Stimulated activated CD4-positive, alpha-beta T cell treated with anti-CD3 and anti-CD28 coated beads, Interleukin-1b, Interleukin-23, amount 100 ng/mL, for 1 hour (primary cell): ENCODE measurements at places on chromosomes 2 and 18.

- no peak for DNase-seq
Measured at GRCh38 chr2:199130501-199130900, 327.2 kb downstream of the SATB2 start.

GRCh38 chr2:167860082-167860481 is 387.3 kb downstream of the STK39 start:
- DNase-seq: no peak

DNA sequence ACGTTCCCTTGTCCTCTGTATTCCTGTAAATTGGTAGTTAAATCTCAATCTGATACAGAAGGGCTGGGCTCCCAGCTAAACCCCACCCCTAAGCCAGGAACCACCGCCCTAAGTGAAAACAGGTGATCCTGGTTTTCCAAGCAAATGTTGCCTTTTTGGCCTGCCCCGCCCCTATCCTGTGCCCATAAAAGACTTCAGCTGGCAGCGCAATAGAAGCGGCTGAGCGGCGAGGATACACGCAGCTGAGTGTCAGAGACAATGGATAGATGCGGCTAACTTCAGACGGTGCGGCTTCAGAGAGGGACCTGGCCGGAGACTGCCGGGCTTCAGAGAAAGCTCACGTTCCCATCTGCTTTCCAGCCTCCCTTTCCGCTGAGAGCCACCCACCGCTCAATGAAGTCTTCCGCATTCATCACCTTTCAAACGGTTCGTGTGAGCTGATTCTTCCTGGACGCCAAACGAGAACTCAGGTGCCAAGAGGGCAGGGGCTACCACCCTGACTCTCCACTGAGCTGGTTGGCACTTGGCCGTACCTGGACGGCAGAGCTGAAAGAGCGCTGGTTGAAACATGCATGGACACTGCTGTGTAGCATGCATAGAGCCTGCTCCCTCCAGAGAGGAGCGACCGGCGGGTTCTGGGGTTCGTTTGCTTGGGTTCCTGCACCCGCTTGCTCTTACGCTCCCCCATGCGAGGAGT is 49.5 kb upstream of the POLE4 start:
- no peak for DNase-seq

DNA sequence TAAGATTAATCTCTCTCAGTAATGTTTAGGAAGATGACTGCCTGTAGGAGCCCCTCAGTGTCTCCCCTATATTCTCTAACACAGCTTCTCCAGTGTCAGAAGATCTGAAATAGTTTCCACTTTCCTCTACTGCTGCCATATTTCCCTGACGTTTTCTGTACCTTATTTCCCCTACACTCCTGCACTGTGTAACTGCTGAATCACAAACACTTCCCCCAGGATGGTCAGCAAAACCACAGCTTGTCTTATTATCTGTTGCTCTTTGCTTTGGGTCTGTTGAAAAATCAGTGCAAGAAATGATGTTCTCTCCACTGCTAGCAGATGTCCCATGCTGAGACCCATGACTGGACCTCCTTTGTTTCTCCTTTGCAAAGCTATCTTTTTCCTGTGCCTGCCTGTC is 441.7 kb downstream of the EPHA4 start:
- no peak for DNase-seq

GRCh38 chr2:49037197-49037596 is 117.1 kb downstream of the FSHR start:
- DNase-seq: no peak
